ENCODE measurements at places on chromosomes 3 and 15.
A peak's percentile ranks its signal among the peaks of the same experiment; 100 is the strongest.

- no peak for DNase-seq
These were observed 60.2 kb upstream of the FAM174B start for GRCh38 chr15:92715758-92716157.

DNA sequence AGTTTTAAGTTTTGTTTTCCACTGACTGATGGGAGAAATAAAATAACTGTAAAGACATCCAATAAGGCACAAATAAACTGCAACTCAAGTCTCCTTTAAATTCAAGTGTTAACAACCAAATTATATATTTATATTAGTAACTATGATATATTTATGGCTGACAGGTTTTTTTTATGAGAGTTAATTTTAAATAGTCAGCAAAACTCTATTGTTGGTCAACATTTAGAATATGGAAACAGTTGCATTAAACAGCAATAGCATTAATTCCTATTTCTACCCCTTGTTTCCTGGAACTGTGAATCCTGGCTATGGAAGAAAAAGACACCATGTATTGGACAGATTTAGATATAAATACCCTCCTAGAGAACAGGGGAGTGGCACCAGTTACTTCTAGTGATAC lies 16.5 kb upstream of the DIPK2A start:
- no peak for DNase-seq

DNA sequence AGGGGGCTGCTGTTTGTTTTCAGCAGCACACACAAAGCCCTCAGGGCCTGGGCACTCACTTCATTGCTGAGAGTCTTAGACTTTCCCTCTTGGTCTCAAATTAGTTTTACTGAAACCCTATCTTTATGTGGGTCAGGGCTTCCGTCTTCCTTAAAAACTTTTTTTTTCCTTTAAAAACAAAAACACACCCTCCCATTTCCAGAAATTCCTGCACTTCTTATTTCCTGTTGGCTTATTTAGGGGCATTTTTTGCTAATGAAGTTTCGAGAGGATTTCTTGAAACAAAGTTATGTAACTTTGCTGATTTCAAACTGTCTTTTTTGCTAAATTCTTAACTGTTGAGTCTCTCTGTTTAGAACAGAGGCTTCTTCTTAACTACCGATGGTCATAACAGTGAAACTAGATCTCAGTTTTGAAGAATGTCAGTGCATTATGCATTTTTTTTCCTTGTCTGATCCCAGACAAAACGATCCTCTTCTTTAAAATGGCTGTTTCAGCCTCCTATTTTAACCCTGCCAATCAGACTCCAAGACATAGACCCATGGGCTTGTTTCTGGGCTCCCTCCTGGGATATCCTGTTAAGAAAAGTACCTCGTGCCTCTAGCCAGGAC lies 23.3 kb downstream of the ANAPC13 start:
- DNase-seq, result no peak

GRCh38 chr3:53134631-53135232 lies 4.5 kb upstream of the RFT1 start:
- peak; percentile 78 for DNase-seq

- DNase-seq, result no peak
These were observed 37.8 kb downstream of the PTH1R start for GRCh38 chr3:46915297-46915822.

GRCh38 chr3:72559385-72559784 lies 288.9 kb downstream of the SHQ1 start:
- DNase-seq, result peak; percentile 45

DNA sequence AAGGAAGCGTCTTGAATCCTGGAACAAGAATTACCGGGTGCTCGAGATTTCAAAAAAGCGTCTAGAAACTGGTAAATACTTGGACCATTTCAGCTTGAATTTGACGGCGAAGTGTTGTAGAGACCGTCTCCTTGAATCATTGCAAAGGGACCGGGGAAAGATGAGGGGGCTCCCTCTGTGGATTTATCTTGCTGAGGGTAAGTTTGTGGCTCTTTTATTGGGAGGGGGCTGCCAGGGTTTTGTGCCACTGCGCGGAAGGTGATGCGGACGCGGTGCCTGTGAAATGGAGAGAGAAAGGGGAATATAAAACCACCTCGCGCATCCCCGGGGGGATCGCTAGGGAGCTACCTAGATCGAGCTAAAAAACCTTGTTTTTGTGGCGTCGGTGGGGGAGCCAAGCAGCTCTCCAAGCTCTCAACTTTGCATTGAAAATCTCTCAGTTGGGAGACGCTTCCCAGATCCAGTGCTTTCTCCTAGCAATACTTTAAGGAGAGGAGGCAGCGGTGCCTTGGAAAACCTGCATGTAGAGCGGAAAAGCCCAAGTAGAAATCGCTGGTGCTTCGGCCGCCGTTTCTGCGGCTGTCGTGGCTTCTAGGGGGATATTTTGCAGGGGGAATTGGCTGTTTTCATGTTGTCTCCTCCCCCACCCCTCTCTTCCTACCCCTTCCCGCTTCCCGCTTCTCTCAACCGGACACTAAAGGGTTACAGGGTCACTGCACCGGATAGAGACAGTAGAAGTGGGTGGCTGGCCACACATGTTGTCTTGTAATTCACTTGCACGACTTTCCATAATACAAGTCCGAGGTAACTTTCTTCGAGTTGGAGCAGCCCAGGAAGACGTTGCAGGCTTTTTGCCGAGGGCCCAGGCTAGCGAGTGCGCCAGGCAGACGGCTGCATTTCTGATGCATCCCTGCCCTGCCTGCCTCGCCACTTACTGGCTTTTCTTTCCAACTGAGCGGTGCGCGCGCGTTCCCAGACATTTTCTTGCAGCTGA lies 187.6 kb downstream of the NLGN1 start:
- no peak for DNase-seq

DNA sequence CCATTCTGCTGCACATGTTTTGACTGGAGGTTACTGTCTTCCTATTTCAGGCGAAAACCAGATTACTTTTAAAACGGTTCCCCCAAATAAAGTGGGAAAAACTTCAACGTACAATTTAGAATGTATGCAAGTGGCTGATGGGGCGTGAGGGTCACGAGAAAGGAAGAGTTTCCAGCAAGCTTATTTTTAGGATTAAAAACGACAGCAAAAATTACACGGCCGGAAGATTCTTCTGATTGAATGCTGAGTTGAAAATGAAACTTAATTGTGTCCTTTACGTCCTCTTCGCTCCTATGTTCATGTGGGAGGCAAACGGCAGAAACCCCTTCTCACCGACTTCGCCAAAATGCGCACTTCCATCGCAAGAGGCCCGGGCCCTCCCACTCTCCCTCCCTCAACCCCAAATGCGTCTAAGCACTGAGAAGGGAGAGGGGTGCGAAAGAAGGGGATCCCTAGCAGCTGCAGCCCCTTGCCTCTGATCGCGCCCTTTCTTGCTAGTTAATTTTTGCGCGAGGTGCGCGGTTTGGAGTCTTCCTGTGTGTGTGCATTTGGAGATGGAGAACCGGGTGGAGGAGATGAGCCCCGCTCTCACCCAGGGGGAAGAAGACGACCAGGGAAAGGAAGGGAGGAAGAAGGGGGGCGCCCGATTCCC lies 656 bp downstream of the CD47 start:
- DNase-seq, result no peak

GRCh38 chr15:62486041-62486440 lies 321.0 kb upstream of the C2CD4B start:
- no peak for DNase-seq

- no peak for DNase-seq
These were observed 130.3 kb downstream of the ATP8B4 start for GRCh38 chr15:49988766-49989165.

GRCh38 chr3:194711286-194711685 lies 25.6 kb downstream of the FAM43A start:
- DNase-seq, result no peak

- no peak for DNase-seq
These were observed 49.0 kb downstream of the SUCLG2 start for GRCh38 chr3:67605377-67605776.

DNA sequence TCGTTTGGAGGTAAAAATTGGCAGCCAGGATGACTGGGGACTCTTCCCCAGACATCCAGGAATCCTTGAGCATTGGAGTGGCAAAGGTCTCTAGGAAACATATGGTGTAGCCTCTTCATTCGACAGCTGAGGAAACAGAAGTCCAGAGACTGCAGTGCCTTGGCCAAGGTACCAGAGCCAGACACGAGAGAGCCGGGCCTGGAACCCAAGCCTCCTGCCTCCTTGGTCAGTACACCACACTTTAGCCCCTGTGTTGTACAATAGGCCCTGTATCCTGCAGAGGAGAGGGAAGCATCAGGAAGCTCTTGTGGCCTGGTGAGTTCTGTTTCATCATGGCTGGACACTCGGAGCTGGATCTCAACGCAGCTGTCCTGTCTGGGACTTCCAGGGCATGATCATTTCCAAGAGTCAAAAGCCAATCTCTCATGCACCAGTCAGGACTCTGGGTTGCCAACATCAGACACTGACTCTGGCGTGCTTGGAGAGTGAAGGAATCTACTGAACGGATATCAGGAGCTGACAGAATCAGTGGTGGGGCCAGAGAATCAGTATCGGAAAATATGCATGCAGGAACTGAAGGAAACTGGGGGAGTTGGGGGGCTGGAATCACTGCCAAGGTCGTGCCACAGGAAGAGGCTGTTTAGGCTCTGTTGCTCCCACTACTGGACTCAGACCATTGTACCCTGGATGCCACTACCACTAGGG lies 6.4 kb upstream of the MINAR1 start:
- no peak for DNase-seq

- peak; percentile 66 for DNase-seq
These were observed 657 bp downstream of the TLNRD1 start for GRCh38 chr15:81001152-81002008.

DNA sequence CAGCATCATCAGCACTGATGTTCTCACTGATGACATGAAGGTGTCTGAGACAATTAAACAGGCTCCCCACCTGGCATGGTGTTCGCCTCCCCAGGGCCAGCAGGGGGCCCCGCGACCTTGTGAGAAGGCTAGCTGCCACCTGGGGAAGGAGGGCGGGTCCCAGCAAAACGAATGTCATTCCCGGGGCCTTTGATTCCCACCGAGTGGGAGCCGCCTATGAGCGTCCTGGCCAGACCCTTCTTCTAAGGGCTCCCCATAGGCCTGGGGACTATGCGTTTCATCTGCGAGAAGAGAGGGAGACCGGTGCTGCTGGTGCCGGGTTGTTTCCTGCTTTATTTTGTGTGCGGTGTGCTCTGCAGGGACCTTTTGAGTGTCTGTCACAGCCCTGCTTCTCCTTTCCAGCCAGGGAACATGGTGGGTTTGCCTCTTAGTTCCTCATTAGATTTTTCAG lies 20.5 kb upstream of the MINDY4B start:
- DNase-seq, result peak; percentile 84

DNA sequence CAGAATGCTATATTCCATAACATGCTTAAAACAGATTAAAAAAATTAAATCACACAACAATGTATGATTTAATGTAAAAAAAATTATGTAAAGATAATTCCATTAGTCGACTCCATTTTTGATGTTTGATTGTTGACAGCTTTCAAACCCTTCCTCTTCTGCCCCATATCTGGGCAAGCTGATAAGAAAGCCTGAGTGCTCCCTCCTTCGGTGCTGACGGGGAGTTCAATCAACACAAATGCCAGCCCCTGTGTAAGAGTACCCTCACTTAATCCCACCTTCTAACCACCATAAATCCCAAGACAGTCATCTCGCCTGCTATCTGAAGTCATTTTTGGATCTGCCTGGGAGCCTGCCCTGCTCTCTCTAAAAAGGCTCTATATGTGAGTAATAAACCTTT lies 59.8 kb upstream of the IP6K2 start:
- DNase-seq, result peak; percentile 32

DNA sequence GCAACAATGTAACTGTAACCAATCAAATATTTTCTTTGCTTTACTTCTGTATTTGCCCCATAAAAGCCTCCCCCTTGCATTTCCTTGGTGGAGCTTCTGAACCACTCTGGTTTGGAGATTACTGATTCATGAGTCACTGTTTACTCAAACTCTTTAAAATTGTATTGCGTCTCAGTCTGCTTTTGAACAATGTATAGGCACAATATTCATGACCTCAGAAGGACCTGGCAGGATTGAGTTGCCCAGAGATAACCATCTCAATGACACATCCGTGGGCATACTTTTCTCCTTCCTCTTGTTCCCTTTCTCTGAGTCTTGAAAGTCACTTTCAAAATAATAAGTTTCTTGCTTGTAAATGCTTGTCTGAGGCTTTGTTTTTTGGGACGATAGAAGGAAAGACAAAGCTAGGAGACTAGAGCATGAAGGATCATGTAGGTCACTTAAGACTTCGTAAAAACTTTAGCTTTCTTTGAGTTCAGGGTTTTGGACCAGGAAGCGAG lies 57.1 kb upstream of the POU1F1 start:
- peak; percentile 9 for DNase-seq

DNA sequence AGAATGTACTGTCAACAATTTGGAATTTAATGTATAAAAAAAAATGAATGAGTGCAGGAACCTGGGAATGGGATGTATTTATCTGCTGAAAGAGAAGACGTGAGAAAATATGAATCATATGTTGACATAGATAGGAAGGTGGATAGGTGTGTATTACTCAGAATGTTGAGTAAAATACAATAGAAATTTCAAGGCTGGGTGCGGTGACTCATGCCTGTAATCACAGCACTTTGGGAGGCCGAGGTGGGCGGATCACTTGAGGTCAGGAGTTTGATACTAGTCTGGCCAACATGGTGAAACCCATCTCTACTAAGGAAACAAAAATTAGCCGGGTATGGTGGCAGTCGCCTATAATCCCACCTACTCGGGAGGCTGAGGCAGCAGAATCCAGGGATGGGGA lies 202.8 kb downstream of the CADM2 start:
- no peak for DNase-seq

- DNase-seq, result no peak
These were observed 50.1 kb downstream of the C3orf20 start for GRCh38 chr3:14725013-14725412.

GRCh38 chr15:59174835-59175831 lies 31.5 kb upstream of the LDHAL6B start:
- DNase-seq, result peak; percentile 70

Data from KBM-7 (cell line).